Activated CD4-positive, alpha-beta T cell treated with anti-CD3 and anti-CD28 coated beads, Interleukin-2, amount 50 U/mL, for 48 hours (primary cell): ENCODE measurements at places on chromosomes 5 and 9.

DNA sequence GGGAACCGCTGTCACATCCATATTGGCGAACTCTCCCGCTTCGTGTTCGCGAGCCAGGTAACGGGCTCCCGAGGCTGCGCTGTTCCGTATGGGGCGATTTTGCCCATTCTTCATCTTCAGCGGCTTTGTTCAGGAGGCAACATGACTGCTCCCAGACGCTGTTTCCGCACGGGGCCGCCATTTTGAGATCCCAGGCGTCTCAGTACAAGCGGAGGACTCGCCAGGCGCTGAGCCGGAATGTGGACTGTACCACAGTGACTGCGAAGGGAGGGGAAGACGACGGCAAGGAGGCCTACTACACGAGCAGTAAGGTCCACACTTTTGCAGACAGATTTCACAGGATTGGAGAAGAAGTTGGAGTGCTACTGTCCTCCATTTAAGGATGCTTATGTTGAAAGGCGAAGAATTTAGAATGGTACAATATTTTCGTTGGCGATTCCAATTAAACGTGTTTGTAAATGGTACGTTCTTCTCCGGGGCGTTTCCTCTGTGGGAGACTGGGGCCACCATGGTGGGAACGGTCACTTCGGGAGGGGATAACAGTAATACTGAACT lies 41.6 kb upstream of the ZNF300 start:
- DNase-seq = no peak

DNA sequence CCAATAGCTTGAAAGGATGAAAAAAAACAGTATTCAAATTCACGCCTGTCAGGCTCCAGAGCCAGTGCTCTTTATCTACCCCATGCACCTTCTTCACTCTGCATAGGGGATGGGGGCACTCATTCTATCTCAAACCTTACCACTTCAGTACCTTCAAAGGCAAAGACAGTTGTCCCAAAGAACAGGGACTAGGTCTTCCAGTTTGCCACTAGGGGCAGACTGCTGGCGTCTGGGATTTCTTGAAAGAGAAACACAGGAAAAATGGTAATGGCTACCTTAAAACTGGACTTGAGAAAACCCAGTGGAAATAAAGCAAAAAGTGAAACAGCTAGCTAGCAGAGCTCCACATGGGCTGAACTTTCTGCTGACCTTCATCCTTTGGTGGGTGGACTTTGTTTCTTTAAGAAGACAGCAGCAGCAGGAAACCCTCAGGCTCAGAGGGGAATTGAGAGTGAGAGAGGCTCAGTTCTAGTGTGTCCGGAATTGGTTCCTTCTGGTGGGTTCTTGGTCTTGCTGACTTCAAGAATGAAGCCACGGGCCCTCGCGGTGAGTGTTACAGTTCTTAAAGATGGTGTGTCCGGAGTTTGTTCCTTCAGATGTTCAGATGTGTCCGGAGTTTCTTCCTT lies 41.0 kb upstream of the SLC36A1 start:
- DNase-seq = no peak

DNA sequence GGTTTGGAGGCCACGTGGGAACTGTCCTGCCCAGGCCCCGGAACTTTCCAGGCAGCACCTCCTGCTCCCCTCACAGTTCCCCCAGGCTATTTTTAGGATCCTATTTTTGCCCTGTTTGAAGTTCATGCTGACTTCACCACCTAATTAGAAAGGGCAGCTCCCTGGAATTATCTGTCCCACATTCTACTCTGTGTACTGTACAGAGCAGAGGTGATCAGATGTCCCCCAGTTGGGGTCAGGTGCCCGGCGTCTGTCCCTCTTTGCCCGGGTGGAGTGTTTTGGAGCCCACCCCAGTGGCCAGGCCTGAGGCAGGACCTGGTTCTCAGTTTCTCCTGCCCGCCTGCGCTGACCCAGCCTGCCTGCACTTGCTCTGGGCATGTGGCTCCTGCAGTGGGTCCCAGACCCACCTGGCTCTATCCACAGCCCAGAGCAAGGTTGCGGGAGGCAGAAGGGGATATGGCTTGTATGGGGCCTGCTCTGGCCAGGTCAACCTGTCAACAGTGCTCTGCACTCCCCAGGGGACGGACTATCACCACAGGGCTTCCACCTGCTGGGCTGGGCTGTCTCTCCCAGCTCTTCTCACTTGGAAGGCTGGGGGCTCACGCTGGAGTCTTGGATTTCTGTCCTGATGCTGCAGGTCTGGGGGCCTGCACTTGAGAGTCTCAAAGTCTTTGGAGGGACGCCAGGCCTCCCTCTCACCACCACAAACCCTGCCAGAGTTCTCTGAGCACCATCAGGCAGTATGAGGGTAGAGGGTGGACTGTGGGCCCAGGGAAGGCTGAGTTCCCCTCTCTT lies 268.3 kb downstream of the GADD45G start:
- no peak for DNase-seq

- no peak for DNase-seq
Observed at GRCh38 chr5:90585337-90585986, 26.9 kb downstream of the ADGRV1 start.

DNA sequence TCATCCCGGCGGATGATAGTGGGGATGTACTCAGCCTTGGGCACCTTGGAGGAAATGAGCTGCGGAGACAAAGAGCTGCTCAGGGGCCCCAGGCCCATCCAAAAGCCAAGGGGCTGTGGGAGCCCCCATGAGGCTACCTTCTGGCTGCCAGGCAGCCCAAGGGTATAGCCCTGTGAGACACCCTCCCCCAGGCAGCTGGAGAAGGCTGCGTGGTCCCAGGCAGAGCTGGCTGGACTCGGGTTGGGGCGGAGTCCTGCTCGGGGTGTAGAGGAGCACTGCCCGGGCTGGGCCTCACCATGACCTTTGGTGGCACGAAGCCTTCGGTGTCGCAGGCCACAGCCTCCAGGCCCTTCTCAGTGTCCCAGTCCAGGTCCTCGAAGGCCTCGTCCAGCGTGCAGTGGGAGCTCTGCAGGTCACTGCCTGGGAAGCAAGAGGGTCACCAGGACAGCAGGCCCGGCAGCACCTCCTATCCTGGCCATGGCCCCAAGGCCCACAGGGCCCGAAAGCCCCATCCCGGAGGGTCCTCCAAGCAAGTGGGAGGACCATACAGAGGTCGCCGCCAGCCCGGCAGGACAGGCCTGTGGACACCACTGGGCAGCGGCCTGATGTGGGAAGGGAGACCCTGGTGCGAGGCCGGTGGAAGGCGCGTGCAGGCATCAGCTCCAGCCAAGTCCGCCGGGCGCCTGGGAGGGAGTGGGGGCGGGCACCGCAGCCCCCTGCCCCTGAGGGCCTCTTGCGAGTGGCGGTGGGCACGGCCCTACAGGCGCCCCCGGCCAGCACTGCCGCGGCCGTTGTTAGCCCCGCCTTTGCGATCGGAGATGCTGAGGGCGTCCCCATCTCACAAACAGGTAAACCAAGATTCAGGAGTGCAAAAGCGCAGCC lies 6.1 kb downstream of the NSMF start:
- DNase-seq = no peak
